Lung (tissue), 17 donors: ENCODE measurements at places on chromosomes 3 and 15. TPM values are rescaled to one million over a fixed set of nuclear protein-coding genes. Genes with fewer than 3 reads are reported as not detected.
A peak's percentile ranks its signal among the peaks of the same experiment; 100 is the strongest.

- peak; percentile 21 for DNase-seq
Observed at GRCh38 chr15:38702178-38702912, 137.7 kb upstream of the RASGRP1 start.

- no peak for DNase-seq
Observed at GRCh38 chr3:137304313-137305056, 346.7 kb downstream of the IL20RB start.

DNA sequence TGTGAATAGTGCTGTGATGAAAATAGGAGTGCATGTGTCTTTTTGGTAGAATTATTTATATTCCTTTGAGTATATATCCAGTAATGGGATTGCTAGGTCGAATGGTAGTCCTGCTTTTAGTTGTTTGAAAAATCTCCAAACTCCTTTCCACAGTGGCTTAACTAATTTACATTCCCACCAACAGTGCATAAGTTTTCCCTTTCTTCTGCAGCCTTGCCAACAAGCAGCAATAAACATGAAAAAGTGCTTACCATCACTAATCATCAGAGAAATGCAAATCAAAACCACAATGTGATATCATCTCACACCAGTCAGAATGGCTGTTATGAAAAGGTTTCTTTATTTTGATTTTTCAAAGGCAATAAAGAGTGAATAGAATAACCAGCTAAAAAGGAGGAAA is 1105.9 kb downstream of the NAALADL2 start:
- DNase-seq: no peak

Gene WWTR1
- total RNA-seq: 88.9 TPM

DNA sequence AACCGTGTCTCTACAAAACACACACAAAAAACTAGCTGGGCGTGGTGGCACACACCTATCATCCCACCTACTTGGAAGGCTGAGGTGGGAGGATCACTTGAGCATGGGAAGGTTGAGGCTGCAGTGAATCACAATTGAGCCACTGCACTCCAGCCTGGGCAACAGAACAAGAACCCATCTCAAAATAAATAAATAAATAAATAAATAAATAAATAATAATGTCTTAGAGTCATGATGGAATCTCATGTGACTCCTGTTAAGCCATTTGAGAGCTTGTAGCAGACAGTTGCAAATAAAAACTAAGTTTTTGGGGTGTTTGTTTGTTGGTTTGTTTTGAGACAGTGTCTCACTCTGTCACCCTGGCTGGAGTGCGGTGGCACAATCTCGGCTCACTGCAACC is 33.2 kb downstream of the SLC12A1 start:
- no peak for DNase-seq

Gene ZNF80
- not detected for total RNA-seq

Gene GNAT1
- total RNA-seq: not detected

Gene CCR8
- total RNA-seq: not detected

DNA sequence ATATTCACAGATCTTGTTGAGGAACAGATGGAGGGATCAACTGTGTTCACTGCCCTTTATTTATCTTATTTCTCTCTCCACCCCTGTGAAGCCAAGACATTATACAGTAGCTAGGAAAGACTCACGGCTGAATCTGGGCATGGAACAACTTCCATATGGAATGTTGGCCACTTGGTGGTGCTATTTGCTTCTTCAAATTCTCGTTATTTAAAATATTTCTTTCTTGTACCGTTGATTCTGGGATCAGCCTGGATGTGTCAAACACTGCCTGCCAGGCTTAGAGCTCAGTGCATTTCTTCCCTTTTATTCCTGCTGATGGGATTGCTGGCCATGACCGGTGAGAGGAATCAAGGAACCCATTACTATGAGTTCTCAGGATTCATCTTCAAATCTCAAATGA is 17.5 kb upstream of the GASK1A start:
- peak; percentile 86 for DNase-seq

Gene SLC2A2
- not detected for total RNA-seq

DNA sequence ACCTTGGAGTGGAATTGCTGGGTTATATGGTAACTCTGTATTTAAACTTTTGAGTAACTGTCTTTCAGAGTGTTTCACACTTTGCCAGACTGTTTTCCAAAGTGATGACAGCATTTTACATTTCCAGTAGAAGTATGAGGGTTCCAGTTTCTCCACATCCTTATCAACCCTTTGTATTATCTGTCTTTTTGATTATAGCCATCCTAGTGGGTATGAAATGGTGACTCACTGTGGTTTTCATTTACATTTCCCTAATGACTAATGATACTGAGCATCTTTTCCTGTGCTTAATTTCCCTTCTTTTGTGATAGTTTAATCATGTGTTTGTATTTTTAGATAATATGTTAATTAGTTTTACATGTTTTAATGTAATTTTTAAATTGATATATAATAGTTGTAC is 138.1 kb upstream of the DAZL start:
- DNase-seq: no peak

DNA sequence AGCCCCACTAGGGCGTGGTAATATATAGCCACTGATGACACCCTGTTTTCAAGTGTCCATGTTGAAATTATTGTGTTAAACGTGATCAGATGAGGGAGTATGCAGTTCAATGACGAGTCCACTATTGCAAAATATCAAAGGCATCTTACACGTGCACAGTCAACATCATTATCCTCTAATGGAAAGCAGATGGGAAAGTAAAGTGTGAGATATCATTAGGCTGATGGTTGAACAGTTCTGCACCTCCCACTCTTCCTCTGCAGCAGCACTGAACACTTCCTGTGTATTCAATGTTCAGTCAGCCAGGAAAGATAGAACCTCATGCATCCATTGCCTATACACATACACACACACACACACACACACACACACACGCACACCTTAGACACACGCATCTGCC is 431.8 kb upstream of the CCDC54 start:
- DNase-seq: peak; percentile 23

Gene HRH1
- total RNA-seq: 8.3 TPM

DNA sequence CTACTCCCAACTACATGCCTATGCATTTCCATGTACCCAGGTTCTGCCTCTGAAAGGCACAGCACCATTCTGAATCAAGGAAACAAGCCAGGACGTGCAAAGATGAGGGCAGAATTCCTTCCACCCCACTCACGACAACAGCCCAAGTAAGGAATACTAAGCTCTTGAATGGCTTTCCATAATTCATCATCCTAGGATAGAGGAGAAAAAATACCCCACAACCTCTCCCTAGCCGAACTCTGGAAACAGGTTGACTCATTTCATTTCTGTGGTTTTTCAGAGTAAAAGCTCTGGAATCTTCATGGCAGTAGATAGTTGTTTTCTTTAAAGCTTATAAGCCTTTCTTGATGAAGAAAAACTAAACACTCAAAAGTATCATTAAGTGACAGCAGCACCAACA is 77.8 kb downstream of the PDZRN3 start:
- DNase-seq: no peak

DNA sequence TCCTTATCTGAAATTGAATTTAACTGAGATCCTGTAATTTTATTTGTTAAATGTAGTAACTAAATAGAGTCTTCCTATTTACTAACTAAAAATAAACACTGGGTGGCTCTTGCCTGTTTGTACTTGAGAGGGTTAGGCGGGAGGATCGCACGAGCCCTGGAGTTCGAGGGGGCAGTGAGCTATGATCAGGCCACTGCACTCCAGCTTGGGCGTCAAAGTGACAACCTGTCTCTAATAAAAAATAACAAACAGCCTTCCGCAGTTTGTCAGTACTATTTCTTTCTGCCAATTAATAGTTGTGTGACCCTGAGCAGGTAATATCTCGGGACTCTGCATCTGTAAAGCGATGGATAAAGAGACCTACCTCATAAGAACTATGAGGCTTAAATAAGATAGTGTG is 768 bp upstream of the PDE12 start:
- DNase-seq: no peak

DNA sequence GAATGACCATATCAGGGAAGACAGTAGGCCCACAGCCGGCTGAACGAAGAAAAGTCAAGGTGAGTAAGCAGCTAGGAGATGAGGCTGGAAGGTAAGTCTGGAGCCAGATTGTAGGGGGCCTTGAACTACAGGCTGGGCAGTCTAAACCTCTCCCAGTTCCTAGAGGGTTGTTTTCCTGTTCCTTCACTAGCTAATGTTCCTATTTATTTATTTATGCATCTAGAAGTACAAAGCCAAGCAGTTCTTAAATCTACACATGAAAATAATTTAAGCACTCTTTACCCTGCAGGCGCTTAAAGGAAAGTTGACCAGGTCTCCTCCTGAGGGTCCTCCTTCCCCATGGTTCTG is 3.7 kb downstream of the ACAA1 start:
- no peak for DNase-seq

DNA sequence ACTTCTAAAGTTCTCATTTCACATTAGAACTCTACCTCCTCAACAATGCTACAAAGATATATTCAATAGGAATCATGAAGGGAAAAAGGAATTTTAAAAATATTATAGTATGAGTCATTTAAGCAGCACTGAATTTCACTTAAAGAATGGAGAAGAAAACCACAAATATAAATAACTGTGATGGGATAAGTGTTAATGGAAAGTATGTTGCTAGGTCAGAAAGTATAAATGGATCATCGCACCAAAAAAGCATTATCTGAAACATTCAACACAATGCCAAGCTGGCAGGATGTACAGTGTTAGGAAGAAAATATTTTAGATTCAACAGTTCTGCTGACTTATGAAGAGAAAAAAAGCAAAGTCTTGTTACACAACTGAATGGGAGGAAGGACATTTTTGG is 101.4 kb downstream of the TFG start:
- DNase-seq: no peak

Gene STAC
- 3.1 TPM for total RNA-seq

Gene SMAD3
- total RNA-seq: 41.6 TPM

- DNase-seq: no peak
Observed at GRCh38 chr3:66093981-66094380, 55.3 kb upstream of the MAGI1 start.

GRCh38 chr3:94336046-94336753 is 273.3 kb downstream of the NSUN3 start:
- DNase-seq: peak; percentile 78

GRCh38 chr15:80151148-80151547 is 1.7 kb upstream of the FAH start:
- DNase-seq: no peak

Gene TRNT1
- total RNA-seq: 37.6 TPM

Gene HYAL3
- 1.4 TPM for total RNA-seq

Gene NPAP1
- total RNA-seq: 0.34 TPM

DNA sequence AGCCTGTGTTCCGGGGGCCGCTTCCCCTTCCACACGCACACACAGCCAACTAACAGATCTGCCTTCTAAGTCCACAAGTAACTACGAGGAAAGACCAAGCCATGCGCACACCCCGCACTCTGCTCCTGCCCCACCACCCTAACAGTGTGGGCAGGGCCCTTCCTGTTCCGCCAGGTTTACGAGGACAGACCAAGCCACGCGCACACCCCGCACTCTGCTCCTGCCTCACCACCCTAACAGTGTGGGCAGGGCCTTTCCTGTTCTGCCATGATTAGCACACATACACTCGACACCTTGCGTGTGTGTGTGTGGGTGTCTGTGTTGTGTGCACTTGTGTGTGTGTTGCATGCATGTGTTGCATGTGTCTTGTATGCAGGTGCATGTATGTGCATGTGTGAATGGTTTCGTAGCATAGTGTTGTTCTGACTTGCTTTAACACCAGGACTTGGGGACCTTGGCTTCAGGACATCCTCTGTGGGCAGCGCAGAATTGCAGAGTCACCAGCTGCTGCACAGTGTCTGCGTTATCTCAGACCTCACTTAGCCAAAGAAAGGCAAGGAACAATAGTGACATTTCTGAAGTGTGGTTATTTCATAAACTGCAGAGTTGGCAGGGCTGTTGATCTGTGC is 114.4 kb downstream of the CHSY1 start:
- no peak for DNase-seq
